ENCODE measurements at places on chromosomes 4 and X.

- peak; percentile 7 for DNase-seq
Observed at GRCh38 chrX:19673375-19674040, 158.2 kb upstream of the MAP3K15 start.

- DNase-seq = no peak
Observed at GRCh38 chr4:100926039-100926717, 408.4 kb upstream of the EMCN start.

DNA sequence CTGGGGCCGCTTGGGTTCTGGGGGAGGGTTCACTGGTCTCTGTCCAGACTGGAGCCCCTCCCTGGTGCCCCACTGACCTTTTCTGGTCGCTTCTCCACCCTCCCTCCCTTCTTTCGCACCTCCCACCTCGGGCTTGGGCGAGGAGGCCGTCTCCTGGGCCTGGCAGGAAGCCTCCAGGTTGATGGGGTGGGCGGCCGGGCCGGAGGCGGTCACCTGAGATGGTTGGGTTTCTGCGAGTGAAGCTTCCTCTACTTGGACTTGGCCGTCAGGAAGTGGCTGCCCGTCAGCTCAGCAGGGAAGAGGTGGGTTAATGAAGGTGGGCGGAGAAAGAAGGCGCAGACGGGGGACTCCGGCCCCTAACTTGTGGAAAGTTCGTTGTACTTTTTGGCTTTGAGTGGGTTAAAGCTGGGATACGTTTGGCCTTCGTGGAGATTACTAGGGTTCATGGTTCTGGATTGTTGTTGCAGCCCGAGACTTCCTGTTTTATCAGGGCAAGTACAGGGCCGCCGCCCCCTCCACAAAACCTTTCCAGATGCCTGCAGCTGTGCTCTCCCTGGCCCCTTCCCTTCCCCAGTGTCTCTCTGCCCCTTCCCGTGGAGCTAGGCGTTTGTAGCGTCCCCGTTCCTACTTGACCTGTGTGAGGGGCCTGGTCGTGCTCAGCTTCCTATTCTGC is 1.2 kb downstream of the AKAP17A start:
- peak; percentile 67 for DNase-seq

GRCh38 chrX:17007134-17007768 is 60.8 kb downstream of the REPS2 start:
- no peak for DNase-seq

- peak; percentile 16 for DNase-seq
Observed at GRCh38 chr4:84792366-84793301, 173.9 kb downstream of the WDFY3 start.

DNA sequence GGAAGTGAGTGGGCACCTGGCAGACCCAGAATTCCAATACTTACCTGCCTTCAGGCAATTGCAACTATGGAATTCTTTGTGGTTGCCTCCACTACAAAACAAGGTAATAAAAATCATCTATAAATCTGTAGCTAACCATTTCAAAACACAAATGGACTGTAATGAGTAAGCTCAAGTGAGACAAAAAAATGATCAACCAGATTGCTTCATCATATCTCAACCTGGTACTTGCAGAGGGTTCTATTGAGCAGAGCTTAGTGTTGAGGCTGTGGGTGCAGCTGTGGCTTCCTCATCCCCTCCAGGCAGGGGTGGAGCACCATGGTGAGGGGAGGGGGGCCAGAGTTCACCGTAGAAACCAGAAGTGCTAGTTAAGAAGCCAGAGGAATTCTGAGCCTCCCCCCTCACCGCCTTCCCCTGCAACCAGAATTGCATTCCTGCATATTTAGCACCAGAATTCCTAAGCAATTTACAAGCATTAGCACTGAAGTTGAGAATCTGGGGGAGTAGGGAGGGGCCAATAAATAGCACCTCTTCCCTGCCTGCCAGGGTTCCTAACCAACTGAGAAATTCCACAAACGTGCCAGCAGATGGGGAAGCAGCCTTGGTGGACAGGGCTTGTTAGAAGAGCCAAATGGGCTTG is 11.5 kb downstream of the CTAG1A start:
- DNase-seq = no peak
